Astrocyte of the cerebellum (primary cell): ENCODE measurements at places on chromosomes 1 and 21.
A peak's percentile ranks its signal among the peaks of the same experiment; 100 is the strongest.

GRCh38 chr1:56573311-56573710 is 6.1 kb downstream of the PLPP3 start:
- no peak for DNase-seq

- no peak for DNase-seq
These were observed 170.5 kb downstream of the TOMM20 start for GRCh38 chr1:234958066-234958705.

- peak; percentile 83 for DNase-seq
These were observed 185.1 kb upstream of the CAMK1G start for GRCh38 chr1:209398313-209398991.

DNA sequence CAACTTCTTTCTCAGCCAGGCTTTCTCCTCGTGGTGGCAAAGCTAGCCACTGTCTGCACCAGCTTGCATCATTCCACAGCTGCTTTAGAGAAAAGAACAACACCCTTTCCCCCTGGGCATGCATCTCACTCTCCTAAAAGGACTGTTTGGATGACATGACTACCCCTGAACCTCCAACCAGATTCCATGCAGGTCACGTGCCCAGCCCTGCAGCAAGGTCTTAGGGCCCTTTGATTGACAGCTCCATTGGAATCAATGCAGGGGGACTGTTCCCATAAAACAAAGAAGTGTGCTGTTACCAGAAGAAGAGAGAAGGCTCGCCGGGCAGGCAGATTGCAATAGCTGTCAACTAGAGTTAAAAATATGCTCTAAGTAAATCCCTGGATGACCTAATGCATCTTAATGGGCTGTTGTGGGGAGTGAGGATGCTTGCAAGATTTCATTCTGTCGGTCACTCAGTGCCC is 24.4 kb downstream of the KCNA2 start:
- DNase-seq, result no peak

GRCh38 chr1:160064746-160065145 is 5.2 kb downstream of the KCNJ10 start:
- no peak for DNase-seq

DNA sequence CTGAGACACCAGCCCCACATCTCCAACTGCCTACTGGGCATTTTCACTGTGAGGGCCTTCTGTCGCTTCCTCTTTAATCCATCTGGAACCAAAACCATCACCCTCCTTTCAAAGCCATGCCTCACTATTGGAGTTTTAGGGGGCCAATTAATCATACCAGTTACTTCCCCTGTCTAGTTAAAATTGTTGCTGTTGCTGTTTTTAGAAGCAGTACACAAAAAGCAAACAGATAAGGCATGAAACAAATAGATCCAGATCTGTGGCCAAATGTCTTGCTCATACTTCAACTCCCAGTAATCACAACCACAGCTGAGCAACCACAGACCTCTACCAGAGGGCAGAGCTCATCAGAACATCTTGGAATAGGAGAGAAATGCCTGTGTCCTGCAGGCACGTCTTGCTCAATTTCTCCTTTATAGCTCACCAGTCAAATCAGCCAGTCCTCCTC is 133.8 kb upstream of the C1orf105 start:
- DNase-seq, result peak; percentile 76

GRCh38 chr1:229139331-229140118 is 131.4 kb upstream of the RAB4A start:
- DNase-seq, result no peak

GRCh38 chr1:38539931-38540330 is 319.6 kb downstream of the RRAGC start:
- DNase-seq, result no peak

- DNase-seq, result no peak
These were observed 13.7 kb downstream of the CD84 start for GRCh38 chr1:160565564-160565963.

DNA sequence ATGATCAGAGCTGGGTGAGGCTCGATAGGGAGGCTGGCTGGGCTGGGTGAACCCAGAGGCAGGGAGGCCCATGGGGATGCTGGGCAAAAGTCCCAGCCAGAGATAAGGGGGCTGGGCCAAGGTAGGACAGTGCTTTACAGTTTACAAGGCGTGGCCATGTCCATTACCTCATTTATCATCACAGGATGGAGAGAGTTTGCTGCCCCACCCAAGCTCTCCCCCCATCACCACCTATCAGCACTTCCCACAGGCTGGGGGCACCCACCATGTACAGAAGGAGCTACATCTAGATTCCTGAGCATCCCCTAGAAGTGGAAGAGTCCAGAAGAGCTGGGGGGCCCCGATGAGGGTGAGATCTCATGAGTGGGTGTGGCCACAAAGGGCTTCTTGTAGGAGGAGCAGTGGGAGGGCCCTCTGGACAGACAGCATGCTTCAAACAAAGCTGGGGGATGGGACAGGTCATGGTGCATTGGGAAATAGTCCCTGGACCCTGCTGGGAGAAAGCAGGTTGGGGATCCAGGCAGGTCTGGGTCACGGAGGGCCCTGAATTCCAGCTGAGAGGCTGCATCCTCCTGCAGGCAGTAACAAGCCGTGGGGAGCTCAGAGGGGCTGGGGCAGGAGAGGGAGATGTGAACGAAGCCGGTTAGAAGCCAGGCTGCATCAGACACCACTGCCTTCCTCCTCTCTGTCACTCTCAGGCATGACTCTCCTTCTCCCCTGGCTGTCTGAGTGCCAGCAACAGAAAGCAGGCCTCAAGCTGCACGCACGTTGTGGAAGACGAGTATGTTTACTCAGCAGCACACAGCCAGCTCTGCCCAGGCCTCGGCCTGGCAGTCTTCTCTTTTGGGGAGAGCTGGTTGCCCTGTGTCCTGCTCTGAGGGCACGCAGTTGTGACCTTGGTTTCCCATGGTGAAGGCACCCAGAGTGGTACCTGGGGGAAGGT is 202.3 kb downstream of the HIVEP3 start:
- no peak for DNase-seq

GRCh38 chr1:51044834-51045233 is 57.2 kb upstream of the C1orf185 start:
- no peak for DNase-seq

- no peak for DNase-seq
These were observed 73.3 kb downstream of the NVL start for GRCh38 chr1:224256640-224257039.

- DNase-seq, result no peak
These were observed 7.0 kb downstream of the KRTAP15-1 start for GRCh38 chr21:30447056-30447455.

GRCh38 chr1:236066828-236067386 is 2.0 kb upstream of the NID1 start:
- no peak for DNase-seq

DNA sequence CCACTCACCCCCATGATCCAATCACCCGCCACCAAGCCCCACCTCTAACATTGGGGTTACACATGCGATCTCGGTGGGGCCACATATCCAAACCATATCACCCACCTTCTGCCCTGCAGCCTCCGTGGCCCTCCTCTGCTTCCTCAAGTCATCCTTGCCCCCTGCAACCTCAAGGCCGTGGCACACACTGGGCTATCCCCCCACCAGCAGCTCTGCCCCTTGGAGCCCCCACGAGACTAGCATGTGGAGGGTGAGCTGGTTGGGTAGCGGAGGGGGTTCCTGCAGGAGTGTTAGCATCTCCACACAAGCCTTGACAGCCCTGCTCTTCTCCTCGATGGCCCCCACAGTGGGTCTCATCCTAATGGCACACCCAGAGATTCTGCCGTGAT is 100.8 kb downstream of the TOMM20 start:
- DNase-seq, result no peak

GRCh38 chr1:186207391-186208085 is 167.5 kb downstream of the TPR start:
- no peak for DNase-seq

DNA sequence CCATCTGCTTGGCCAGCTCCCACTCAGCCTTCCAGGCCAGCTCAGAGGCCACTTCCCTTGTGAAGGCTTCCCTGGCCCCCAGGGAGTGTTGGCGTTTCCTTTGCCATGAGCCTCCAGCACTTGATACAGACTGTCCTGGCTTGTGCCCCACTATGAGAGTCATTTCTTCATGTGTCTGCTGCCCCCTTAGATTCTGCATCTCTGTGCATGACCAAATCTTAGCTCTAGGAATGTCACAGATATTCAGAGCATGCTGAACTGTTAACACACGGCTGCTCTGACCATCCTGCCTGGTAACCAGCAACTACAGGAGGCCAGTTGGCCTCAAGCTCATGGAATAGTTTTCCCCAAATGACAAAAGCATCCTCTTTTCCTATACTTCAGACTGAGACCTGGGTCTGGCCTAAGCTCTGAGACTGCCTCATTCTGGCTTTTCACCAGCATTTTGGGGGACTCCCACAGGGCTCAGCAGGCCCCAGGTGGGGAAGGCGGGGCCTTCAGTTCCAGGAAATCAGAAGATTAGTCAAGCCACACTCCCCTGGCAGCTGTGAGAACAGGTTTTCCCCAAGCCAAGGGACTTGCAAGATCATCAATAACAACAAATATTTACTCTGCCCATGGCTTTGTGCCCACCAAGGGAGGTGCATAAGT is 182.6 kb upstream of the EDN2 start:
- no peak for DNase-seq

DNA sequence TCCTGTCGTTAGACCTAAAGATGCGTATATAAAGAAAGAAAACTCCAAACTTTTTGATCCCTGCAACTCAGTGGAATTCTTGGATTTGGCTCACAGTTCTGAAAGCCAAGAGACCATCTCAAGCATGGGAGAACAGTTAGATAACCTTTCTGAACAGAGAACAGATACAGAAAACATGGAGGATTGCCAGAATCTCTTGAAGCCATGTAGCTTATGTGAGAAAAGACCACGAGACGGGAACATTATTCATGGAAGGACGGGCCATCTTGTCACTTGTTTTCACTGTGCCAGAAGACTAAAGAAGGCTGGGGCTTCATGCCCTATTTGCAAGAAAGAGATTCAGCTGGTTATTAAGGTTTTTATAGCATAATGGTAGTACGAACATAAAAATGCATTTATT is 33.1 kb downstream of the MDM4 start:
- no peak for DNase-seq

- DNase-seq, result no peak
These were observed 40.8 kb upstream of the TMPRSS2 start for GRCh38 chr21:41548781-41549180.

- peak; percentile 92 for DNase-seq
These were observed 19.3 kb downstream of the AHCYL1 start for GRCh38 chr1:110003747-110004428.

DNA sequence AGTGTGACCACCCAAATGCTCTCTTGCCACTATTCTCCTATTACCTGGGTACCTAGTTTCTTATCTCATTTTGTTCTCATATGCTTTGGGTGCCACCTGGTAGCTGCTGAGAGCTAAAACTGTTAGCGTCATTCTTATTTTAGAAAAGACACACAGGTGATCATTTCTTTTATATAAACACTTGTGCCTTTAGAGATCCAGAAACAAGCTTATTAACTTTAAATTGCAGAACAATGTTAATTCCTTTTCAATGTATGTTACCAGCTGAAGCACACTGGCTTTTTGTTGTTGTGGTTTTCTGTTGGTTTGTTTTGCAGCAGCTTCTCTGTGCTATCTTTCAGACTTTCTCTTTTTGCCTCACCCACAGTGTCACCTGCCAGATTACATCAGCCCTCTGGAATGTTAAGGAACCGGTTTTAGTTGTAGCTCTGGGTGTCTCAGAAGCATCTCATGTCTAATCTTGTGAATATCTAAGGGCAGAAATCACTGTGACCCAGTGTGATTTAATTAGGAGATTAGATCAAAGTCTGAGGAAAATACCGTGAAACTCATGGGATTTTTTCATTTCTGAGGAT is 43.4 kb upstream of the SLC19A2 start:
- no peak for DNase-seq
